ENCODE measurements at places on chromosomes 7 and 10.

GRCh38 chr10:75079436-75080083 lies 31.9 kb upstream of the SAMD8 start:
- no peak for DNase-seq

DNA sequence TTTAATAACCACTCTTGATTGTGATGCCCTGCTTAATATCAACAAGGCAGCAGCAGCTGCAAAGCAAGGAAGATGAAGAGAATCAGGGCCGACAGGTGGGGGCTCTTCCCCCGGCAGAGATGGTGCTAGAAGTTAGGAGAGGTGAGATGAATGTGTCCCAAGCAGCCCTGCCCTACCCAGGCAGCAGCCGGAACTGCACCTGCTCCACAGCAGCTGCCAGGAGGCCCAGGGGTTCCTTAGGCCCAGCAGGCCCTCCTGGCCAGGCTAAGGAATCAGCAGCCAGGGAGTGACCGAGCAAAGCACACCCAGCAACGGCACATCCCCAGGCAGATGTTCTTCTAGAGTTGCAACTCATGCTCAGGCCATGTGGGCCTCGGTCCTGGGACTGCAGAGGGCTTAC lies 17.9 kb downstream of the AFAP1L2 start:
- DNase-seq: no peak

GRCh38 chr10:67853512-67853911 lies 15.5 kb upstream of the DNAJC12 start:
- DNase-seq: no peak

DNA sequence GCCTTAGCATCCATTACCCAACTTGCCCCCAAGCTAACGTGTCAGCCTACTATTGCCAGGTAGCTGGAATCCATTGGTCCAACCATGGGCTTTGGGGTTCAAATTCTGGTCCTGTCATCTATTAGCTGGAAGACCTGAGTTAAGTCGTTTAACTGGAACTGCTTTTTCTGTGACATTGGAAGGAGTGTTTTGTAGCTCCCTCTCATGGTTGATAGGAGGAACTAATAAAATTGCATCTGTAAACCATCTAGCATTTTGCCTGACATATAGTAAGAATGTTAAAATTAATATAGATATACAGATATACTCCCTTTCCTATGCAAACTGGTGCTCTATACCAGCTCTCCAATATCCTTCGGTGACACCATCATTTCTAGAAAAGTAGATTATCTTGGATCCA lies 23.8 kb upstream of the SLF2 start:
- no peak for DNase-seq

- no peak for DNase-seq
Measured at GRCh38 chr10:130809761-130810515, 501.6 kb downstream of the TCERG1L start.

DNA sequence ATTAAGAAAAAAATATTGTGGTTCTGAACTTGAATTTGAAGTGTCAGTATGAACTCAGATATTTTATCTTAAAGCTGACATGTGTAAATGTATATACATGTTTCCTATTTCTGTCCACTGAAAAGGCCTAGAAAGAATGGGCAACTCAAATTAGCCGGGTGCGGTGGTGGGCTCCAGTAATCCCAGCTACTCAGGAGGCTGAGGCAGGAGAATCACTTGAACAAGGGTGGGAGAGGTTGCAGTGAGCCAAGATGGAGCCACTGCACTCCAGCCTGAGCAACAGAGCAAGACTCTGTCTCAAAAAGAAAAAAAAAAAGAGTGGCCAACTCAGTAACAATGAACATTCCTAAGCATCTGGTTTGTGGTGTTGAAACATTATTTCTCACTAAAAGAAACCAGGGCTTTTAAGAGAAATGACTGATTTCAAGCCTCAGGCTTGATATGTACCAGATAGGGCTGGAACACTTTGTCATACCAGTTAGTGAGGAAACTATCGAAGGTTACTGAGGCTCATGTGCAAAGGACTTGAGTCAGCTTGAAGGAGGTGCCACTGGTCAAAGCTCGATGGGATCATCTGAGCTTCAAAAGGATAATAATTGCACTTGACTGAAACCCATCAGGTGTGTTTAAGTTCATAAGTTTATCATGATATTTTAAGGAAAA lies 40.5 kb downstream of the AOAH start:
- DNase-seq: no peak

- DNase-seq: no peak
Measured at GRCh38 chr10:125722811-125723210, 3.3 kb downstream of the EDRF1 start.

DNA sequence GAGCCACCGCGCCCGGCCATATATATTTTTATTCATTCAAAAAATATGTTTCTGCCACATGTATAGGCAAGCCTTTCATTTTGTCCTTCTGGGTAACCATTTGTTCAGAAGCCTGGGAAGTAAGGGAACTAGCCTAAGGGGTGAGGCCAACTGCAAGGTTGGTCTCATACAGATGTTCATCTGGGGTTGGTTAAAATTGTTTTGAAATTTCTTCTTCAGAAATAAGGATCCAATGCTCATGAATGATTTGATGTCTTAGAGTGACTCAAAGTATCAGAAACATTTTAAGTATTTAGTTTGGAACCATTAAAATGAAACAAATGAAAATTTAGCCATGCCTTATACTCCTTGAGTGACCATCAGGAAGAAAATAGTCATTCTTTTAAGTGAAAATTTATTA lies 397.2 kb downstream of the SUGCT start:
- no peak for DNase-seq

GRCh38 chr7:155455132-155455693 lies 2.7 kb upstream of the EN2 start:
- DNase-seq: no peak

- no peak for DNase-seq
Measured at GRCh38 chr7:92279396-92280031, 33.7 kb downstream of the ANKIB1 start.

- peak; percentile 23 for DNase-seq
Measured at GRCh38 chr10:43254199-43254730, 12.6 kb downstream of the RASGEF1A start.

GRCh38 chr7:92737706-92738105 lies 98.7 kb downstream of the CDK6 start:
- DNase-seq: no peak

- DNase-seq: no peak
Measured at GRCh38 chr10:3099291-3100092, 32.1 kb downstream of the PFKP start.

GRCh38 chr10:14173391-14173705 lies 157.4 kb downstream of the FRMD4A start:
- no peak for DNase-seq

GRCh38 chr10:100359529-100360150 lies 12.6 kb downstream of the SCD start:
- DNase-seq: no peak

DNA sequence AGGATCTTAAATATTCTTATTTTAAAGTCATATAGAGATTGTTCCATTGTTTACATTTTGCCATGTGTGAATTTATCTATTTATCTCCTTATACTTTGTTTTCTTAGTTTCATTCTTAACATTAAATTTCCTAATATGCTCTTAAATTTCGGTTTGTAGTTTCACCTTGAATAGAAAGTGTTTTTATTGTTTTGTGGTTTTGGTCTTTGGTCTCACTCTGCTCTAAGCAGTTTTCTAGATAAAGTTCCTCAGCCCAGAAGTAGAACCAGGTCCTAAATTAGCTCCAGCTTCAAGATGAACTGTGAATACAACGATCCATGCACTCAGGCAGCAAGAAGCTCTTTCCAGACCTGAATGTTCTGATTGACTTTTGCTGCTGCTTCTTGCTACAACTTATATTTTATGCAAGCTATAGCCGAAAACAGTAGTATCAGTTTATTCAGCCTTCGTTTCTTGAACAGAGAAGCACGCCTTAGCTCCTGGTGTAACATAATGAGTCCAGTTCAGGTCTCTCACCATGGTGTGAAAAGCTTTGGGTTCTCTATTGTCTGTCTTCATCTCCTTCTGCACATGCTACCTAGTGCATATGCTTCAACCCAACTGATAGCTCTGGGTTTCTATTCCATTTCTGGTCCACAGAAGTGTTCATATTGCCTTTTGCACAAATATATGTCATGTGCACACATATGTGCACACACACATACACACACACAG lies 95.3 kb downstream of the SEM1 start:
- no peak for DNase-seq

- DNase-seq: no peak
Measured at GRCh38 chr10:78405231-78405630, 371.6 kb downstream of the RPS24 start.

DNA sequence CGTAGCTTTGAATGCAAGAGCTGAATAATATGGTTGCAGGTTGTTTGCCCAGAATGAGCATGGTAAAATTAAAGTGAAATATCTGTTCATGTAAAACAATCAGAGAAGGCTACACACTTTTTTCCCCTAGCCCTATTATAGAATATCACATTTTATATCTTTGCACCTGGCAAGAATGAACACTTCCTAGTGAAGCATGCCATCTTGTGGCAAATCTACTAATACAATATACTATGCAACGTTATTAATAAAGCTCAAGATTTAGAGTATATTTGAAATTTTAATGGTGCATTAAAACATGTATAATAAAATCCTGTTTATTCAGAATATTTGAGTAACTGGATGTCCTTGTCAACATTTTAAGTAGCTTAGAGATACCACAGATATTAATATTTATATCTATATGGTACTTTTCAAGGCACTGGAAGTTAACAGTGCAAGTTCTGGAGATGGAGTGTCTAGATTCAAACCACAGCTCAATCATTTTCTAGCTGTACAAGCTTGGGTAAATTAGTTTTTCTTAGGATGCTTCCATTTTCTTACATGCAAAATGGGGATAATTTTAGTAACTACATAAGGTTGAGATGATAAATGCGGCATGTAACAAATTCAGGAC lies 643.1 kb upstream of the SEMA3D start:
- DNase-seq: no peak

GRCh38 chr7:1906087-1906830 lies 236.2 kb downstream of the ELFN1 start:
- no peak for DNase-seq

- no peak for DNase-seq
Measured at GRCh38 chr7:106855540-106856132, 9.4 kb upstream of the PIK3CG start.

DNA sequence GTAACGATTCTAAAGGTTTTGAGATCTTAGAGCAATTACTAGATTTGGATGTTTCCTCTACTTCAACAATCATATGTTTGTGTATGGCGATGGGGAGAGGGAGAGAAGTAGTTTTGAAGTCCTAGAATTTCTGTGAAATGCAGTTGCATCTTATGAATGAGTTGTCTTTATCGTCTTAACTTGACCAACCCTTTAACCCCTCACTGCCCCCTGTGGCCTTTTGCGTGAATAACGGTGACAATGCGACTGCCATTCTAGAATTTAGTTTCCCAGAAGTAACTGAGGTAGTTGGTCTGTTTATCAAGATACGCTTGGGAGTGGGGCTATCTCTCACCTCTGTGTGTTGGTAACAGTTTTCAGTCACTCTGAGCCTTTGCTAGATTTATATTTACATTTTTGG lies 204.6 kb downstream of the HDAC9 start:
- DNase-seq: no peak

DNA sequence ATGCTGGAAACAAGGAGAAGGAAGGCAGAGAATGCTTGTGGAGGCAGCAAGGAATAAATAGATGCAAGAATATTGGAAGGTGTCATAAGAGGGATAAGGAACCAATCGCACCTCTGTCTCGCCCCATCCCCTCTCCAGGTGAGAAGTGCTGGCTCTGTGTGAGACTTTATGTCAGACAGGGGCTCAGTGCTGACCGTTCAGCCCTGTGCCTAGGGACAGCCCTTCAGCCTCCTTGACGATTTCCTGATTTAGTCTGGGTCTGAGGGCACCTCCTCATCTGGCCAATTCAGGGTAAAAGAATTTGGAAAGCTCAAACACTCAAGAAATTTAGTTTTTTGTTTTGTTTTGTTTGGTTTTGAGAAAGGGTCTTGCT lies 54.9 kb downstream of the FAM241B start:
- DNase-seq: no peak

DNA sequence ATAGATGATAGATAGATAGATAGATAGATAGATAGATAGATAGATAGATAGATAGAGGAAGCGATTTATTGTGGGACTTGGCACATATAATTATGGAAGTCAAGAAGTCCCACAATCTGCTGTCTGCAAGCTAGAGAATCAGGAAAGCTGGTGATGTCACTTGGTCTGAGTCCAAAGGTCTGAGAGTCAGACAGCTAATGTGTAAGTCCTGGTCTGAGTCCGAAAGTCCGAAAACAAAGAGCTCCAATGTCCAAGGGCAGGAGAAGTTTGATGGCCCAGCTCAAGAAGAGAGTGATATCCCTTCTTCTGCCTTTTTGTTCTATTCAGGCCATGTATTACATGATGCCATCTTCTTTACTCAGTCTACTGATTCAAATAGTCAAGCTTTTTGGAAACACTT lies 53.8 kb upstream of the TCF7L2 start:
- DNase-seq: no peak

- no peak for DNase-seq
Measured at GRCh38 chr7:127066974-127067373, 185.8 kb downstream of the GRM8 start.

- no peak for DNase-seq
Measured at GRCh38 chr10:116909307-116909706, 60.0 kb downstream of the ENO4 start.

DNA sequence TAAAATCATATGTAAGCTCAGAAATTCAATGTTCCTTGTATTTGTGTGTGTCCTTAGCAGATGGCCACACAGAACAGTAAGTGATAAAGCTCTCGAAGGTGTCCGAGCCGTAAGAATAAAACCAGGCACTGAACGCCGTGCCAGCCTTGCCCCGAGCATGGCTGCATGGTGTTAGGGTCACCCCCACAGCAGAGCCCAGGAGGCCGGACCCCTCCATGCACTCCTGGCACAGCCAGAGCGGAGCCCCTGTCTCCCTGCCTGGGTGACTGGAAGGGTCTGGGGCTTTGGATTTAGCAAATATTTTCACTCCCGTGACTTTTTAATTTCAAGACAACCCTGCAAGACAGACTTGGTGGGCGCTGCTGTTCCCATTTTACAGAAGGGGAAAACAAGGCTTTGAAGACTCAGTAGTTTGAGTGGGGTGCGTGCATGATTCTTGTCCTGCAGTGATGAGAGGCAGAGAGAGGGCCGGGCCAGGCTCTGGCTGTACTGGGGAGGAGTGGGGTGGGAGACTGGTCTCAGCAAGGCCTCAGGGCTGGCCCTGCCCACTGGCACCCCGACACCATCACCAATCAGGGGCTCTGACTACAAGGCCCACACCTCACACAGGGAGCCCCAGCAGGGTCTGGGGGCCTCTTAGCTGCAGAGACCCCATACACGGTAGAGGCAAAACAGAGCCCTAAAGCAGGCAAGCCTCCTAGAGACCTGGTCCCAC lies 39.4 kb downstream of the VIPR2 start:
- peak; percentile 5 for DNase-seq

DNA sequence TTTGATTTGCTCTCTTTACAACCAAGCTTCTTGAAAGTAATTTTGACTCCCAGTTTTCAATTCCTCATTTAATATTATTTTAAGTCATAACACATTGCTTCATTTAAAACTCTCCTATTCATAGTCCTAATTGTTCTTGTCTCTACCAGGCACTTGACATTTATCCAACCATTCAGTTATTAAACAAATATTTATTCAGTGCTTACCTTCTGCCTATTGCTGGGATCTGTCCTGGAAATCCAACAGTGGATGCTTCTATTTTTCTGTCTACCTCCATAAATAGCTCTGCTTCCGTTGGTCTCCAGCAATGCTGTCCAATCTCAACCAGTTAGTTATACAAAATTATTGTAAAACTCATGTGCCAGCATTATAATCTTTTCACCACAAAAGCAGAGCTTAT lies 615.1 kb downstream of the ZWINT start:
- no peak for DNase-seq

GRCh38 chr7:22302193-22302592 lies 54.8 kb downstream of the RAPGEF5 start:
- no peak for DNase-seq
